ENCODE measurements at places on chromosomes 16 and 17.

DNA sequence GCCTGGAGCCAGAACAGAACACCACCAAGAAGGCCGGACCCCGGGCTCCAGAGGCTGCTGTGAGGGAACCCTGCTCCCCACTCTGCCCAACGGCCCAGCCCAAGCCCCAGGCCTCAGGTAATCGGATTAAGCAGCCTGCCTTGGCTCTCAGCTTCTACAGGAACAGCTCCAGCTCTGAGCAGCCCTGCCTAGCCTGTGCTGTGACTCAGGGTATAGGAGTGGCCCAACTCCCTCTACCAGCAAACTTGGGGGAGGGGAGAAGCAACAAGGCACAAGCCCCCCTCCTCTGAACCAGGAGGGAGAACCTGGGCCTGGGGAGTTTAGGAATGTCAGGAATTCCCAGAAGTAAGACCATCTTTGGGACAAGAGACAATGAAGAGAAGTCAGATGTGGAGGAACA, 849 bp upstream of the SOX15 start:
- DNase-seq = no peak

- DNase-seq = no peak
Observed at GRCh38 chr17:34259146-34259545, 4.1 kb downstream of the CCL2 start.

- no peak for DNase-seq
Observed at GRCh38 chr17:59637611-59638310, 18.1 kb downstream of the CLTC start.

DNA sequence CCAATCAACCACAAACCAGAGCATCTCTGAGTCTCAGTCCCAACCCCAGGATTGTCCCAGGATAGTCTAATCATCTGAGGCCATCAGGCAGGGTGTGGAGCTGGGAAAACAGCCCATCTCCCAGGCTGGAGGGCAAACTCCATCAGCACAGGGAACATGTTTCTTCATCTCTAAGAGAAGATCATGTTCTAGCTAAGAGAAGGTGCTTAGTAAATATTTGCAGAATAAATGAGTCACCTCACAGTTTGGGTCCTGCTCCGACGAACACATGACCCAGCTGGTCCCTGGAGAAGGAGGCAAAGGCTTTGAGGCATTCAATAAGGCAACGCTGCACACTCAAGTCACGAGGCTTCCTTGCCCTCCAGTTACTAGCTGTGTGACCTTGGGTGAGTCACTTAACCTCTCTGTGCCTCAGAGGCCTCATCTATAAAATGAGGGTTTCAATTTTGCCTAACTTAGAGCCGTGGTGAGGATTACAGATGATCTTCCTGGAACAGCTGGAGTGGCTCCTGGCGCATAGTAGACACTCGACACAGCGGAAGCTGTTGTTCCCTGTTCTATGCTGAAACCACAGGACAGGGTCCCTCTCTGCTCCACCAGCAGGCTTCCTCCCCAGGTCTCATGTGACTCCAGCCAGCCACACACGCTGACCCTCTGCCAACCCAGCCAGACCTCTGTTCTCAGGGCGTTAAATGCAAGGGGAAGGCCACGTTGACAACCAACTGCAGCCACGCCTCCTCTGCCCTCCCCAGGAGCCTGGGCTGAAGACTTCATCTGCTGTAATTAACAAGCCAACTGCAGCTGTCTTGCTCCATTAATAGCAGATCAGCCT, 10.3 kb upstream of the RPL38 start:
- DNase-seq = no peak

DNA sequence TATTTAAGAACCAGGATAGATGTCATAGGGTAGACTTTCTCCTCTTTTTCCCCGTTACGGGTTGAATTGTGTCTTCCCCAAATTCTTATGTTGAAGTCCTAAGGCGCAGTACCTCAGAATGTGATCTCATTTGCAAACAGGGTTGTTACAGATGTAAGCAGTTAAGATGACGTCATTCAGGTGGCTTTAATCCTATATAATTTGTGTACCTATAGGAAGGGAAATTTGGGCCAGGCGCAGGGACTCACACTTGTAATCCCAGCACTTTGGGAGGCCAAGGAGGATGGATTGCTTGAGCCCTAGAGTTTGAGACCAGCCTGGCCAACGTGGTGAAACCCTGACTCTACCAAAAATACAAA, 99.5 kb upstream of the DHX40 start:
- no peak for DNase-seq

- no peak for DNase-seq
Observed at GRCh38 chr17:78748048-78748729, 33.9 kb downstream of the CYTH1 start.

GRCh38 chr16:27370318-27370717, 31.7 kb upstream of the IL21R start:
- no peak for DNase-seq

Data from activated gamma-delta T cell treated with anti-CD3 and anti-CD28 coated beads, Interleukin-2, amount 50 U/mL, for 16 hours (primary cell).